ENCODE measurements at places on chromosomes 16 and 17. TPM values are rescaled to one million over a fixed set of nuclear protein-coding genes. Genes with fewer than 3 reads are reported as not detected.

- H3K27me3 ChIP-seq, result no peaks in the 10 kb centered on the region
- peaks cover 13% of the 10 kb centered on the region for H3K36me3 ChIP-seq
- H3K4me3 ChIP-seq, result no peak overlapping the region
These were observed 81.9 kb downstream of the SOCS1 start for GRCh38 chr16:11174141-11174540.

GRCh38 chr17:38791162-38791561, 8.2 kb downstream of the PIP4K2B start:
- no peaks in the 10 kb centered on the region for H3K27me3 ChIP-seq
- no peak overlapping the region for H3K4me3 ChIP-seq
- no peak overlapping the region for H3K27ac ChIP-seq
- no peak for DNase-seq

DNA sequence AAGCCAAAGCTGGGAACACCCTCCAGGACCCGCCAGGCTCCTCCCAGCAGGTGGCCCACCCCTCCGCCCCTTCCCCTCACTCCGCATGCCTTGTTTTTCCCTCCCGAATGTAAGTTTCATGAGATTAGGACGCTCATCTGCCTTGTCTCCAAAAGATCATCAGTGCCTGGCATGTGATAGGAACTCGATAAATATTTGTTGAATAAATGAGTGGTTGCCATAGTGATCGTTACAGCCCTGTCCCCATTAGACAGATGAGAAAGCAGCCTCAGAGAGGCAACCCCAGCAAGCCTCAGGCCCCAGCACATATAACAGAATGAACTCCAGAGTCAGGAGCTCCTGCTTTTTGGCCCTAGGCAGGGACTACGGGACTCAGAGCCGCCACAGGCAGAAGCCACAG, 5.0 kb downstream of the CAMKK1 start:
- no peak overlapping the region for H3K27ac ChIP-seq
- no peaks in the 10 kb centered on the region for H3K36me3 ChIP-seq
- H3K4me3 ChIP-seq, result no peak overlapping the region
- H3K27me3 ChIP-seq, result no peaks in the 10 kb centered on the region
- DNase-seq, result no peak
- peaks cover 34% of the 10 kb centered on the region for H3K4me1 ChIP-seq

DNA sequence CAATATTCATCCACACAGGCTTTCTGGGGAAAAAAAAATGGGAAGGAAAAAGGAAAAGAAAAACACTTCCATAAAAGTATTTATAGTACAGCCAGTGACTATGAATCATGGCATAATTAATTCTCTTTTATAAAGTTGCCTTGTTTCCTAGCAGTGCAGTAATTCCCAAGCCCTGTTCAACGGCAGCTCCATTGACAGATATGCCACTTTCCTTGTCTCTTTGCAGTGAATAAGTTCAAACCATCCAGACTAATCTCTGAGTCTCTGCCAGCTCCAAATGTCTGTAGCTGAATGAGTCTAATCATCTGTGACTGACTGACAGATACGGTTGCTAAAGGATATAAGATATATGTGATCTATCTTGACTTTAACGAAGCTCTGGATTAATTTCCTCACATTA, 52.9 kb upstream of the KCNJ16 start:
- no peak for DNase-seq
- H3K27me3 ChIP-seq, result no peaks in the 10 kb centered on the region
- no peaks in the 10 kb centered on the region for H3K4me1 ChIP-seq
- no peaks in the 10 kb centered on the region for H3K36me3 ChIP-seq

- peak; percentile 45 for DNase-seq
- peak overlapping the region; percentile 66 for H3K4me3 ChIP-seq
- H3K27ac ChIP-seq, result peak overlapping the region; percentile 79
- peaks cover 18% of the 10 kb centered on the region for H3K4me1 ChIP-seq
- H3K36me3 ChIP-seq, result no peaks in the 10 kb centered on the region
These were observed 18.0 kb upstream of the ZNF629 start for GRCh38 chr16:30805056-30805369.

DNA sequence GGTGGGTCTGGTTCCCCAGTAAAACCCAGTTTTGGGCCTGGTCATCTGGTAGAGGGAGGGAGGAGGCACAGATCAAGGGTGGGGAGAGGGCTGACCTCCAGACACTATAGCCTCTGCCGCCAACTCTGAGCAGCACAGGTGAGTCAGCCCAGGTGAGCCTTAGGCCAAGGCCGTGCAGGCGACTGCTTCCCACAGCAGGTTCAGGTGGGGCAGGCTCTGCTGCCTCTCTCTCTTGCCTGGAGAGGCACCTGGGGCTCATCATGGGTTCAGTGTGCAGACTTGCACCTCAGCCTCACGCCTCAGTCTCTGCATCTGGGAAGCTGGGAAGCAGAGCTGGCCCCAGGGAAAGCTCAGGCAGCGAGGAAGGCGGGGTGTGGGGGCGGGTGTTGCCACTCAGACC, 37.8 kb upstream of the IL34 start:
- no peaks in the 10 kb centered on the region for H3K36me3 ChIP-seq
- no peak for DNase-seq
- no peaks in the 10 kb centered on the region for H3K27me3 ChIP-seq
- no peaks in the 10 kb centered on the region for H3K4me1 ChIP-seq

GRCh38 chr16:27515874-27516353, 33.8 kb downstream of the GTF3C1 start:
- no peaks in the 10 kb centered on the region for H3K27me3 ChIP-seq
- no peak overlapping the region for H3K27ac ChIP-seq
- H3K4me3 ChIP-seq, result no peak overlapping the region
- peak; percentile 13 for DNase-seq
- H3K4me1 ChIP-seq, result no peaks in the 10 kb centered on the region

Gene NME3
- total RNA-seq, result 24.9 TPM

DNA sequence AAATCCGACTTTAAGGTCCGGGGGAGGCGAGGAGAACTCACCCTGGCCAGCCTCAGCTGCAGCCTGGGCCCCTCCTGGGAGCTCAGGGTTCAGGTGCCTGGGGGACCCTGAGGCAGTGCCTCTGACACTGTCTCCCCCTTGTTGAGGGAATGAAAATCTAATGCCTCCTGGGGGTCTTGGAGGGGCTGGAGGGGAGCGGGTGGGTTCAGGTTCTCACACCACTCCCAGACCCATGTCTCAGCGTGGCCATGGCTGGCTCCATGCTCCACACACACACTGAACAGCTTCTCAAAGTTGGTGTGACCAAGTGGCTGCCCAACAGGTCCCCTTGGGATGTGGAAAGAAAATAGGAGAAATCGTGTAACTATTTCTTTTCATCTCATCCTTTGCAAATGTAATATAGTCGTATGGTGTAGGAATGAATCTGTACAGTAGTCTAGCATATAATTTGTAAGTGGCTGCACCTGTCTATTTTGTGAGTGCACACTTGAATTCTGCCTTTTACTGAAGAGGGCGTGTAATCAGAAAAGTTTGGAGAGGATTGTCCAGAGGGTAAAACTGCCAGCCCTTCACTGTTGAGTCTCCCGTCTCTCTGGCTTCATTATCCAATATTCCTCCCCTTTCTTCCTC, 788 bp upstream of the PRCD start:
- peaks cover 3% of the 10 kb centered on the region for H3K4me1 ChIP-seq
- H3K27ac ChIP-seq, result no peak overlapping the region
- DNase-seq, result no peak
- peaks cover 21% of the 10 kb centered on the region for H3K27me3 ChIP-seq

Gene NAGS
- total RNA-seq, result 1.1 TPM

- peaks cover 16% of the 10 kb centered on the region for H3K36me3 ChIP-seq
- H3K27me3 ChIP-seq, result no peaks in the 10 kb centered on the region
- peak overlapping the region; percentile 3 for H3K27ac ChIP-seq
- no peak for DNase-seq
- H3K4me3 ChIP-seq, result no peak overlapping the region
These were observed 5.6 kb downstream of the TP53I13 start for GRCh38 chr17:29573871-29574731.

- H3K4me1 ChIP-seq, result no peaks in the 10 kb centered on the region
- H3K27ac ChIP-seq, result no peak overlapping the region
- no peak for DNase-seq
- no peaks in the 10 kb centered on the region for H3K27me3 ChIP-seq
- no peak overlapping the region for H3K4me3 ChIP-seq
These were observed 149.6 kb downstream of the ZFHX3 start for GRCh38 chr16:72898216-72898825.

- no peak overlapping the region for H3K27ac ChIP-seq
- no peak overlapping the region for H3K4me3 ChIP-seq
- no peak for DNase-seq
- no peaks in the 10 kb centered on the region for H3K36me3 ChIP-seq
- H3K27me3 ChIP-seq, result peaks cover 11% of the 10 kb centered on the region
- H3K4me1 ChIP-seq, result peaks cover 6% of the 10 kb centered on the region
These were observed 18.5 kb downstream of the NGFR start for GRCh38 chr17:49513641-49514040.

DNA sequence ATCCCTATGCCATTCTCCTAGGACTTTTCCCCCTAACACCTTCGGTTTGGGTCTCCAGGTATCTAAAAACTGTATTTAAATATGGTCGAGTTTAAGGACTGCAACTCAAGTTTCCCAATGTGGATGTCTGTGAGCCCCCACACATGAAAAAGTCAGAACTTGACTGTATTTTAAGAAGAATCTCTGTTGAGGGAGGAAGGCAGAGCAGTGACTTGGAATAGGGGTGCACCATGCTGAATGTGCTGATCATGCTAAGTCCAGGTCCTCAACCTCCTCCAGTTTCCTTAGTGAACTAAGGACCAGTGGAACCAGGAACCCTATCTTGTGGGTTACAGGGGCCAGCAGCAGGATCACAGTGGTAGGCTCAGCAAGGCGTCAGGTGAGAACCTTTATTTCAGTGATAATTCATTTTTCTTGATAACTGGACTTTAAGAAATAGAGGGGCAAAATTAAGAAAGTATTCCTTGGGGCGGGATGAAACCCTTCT, 19.5 kb downstream of the GRB7 start:
- H3K4me3 ChIP-seq, result no peak overlapping the region
- peaks cover 77% of the 10 kb centered on the region for H3K4me1 ChIP-seq
- H3K36me3 ChIP-seq, result peaks cover 24% of the 10 kb centered on the region
- H3K27me3 ChIP-seq, result no peaks in the 10 kb centered on the region
- DNase-seq, result no peak

Gene ZNF821
- total RNA-seq, result 6.1 TPM

DNA sequence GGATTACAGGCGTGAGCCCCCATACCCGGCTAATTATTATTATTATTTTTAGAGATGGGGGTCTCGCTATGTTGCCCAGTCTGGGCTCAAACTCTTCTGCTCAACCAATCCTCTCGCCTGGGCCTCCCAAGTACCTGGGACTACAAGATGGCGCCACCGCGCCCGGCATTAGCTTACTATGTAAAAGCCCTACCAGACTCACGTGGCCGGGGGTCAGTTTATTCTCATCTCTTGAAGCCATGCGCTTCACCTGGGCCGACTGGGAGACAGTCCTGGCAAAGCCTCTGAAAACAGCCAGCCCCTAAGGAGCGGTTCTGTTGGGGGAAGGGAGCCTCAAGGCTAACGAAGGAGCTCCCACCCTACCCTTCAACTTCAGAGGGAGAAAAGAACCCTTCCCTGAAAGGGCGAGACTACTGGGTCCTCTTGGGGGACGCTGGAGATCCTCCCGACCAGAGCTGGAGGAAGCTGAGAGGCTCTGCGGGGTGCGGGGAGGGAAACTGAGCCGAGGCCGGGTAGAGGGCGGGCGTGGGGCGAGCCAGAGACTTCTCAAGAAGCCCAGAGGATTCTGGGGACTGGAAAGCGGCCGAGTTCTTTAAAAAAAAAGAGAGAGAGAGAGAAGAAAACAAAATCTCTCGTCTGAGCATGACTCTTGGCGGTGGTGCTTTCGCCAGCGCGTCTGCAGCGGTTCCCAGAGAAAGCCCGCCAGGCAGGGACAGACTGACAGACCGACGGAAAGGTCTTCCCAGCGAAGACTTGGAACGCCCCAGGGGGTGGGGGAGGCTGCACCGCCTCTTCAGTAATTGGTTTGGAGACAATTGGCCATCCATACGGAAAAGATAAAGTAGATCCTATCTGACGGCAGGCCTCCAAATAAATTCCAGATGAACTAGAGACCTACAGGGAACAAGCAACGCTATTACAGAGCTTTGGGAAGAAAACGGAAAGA, 5.6 kb upstream of the TUBG2 start:
- no peak overlapping the region for H3K27ac ChIP-seq
- peak overlapping the region; percentile 15 for H3K4me3 ChIP-seq
- H3K27me3 ChIP-seq, result peaks cover 22% of the 10 kb centered on the region

GRCh38 chr17:57747221-57748017, 2.3 kb upstream of the CCDC182 start:
- peak; percentile 21 for DNase-seq
- H3K36me3 ChIP-seq, result no peaks in the 10 kb centered on the region
- no peak overlapping the region for H3K4me3 ChIP-seq
- H3K27me3 ChIP-seq, result no peaks in the 10 kb centered on the region
- peaks cover 6% of the 10 kb centered on the region for H3K4me1 ChIP-seq

DNA sequence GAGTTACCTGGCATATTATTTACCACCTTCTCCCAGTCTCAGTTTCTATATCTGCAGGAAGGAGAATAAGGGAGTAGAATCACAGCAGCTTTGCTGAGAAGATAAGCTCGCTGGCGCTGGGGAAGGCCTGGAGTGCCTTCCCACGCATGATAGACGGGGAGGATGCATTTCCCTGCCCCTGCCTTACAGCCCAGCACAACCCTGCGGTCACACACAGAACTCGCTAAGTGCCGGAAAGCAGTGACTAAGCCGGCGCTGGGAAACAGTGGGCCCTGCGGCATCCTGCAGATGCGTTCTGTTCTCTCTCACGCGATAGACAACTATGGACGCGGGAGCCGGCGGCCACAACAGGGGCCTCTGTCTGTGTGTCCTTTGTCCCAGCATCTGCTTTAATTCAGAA, 4.8 kb downstream of the CA5A start:
- no peaks in the 10 kb centered on the region for H3K36me3 ChIP-seq
- H3K27ac ChIP-seq, result no peak overlapping the region
- no peaks in the 10 kb centered on the region for H3K27me3 ChIP-seq
- peaks cover 3% of the 10 kb centered on the region for H3K4me1 ChIP-seq
- DNase-seq, result peak; percentile 31
- H3K4me3 ChIP-seq, result no peak overlapping the region

Gene CMTM2
- not detected for total RNA-seq

DNA sequence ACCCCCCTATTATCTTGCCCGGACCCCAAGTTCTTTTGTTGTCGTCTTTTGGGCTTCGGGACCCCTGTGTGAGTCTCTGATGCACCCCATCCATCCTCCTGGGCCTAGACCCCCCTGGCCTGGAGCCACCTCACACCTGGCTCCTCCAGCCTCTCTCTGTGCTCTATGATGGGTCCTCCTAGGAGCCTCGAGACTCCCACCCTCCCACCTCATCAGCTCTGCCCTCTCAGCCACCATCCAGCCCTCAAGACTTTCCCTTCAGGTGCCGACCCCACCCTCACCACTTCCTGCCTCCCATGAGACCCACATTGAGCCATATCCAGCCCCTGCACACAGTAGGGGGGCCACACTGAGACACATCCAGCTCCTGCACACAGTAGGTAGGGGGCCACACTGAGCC, 8.7 kb upstream of the ATP2A3 start:
- DNase-seq, result no peak
- H3K27ac ChIP-seq, result no peak overlapping the region
- peaks cover 15% of the 10 kb centered on the region for H3K4me1 ChIP-seq
- no peaks in the 10 kb centered on the region for H3K36me3 ChIP-seq
